GDM1 (cell line): ENCODE measurements at places on chromosomes 3 and 15.

- DNase-seq = no peak
Measured at GRCh38 chr15:25186906-25187645, 232.3 kb downstream of the SNRPN start.

DNA sequence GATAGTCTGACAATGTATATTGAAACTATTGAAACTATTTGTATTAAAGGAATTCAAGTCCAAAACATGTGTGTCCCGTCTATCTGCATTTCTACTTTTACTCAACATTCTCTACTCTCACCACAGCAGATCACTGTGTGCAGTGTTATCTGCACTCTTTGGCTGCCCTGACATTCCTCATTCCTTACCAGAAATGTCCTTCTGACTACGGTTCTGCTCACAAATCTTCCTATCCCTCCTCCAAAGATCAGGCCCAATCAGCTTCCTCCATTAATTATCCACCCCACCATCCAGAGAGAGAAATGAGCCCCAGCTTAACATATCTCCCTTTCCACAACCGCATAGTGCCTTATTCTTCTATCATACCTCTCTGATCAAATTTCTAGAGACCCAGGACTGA lies 94.7 kb downstream of the TBL1XR1 start:
- no peak for DNase-seq

GRCh38 chr15:59616379-59616778 lies 4.8 kb downstream of the GCNT3 start:
- no peak for DNase-seq

GRCh38 chr3:141336672-141337522 lies 31.4 kb upstream of the ZBTB38 start:
- no peak for DNase-seq

GRCh38 chr3:88385090-88385489 lies 235.3 kb downstream of the C3orf38 start:
- no peak for DNase-seq

GRCh38 chr3:160697637-160698380 lies 20.8 kb downstream of the ARL14 start:
- DNase-seq = no peak

- DNase-seq = no peak
Measured at GRCh38 chr3:192260116-192261010, 467.0 kb downstream of the FGF12 start.

- no peak for DNase-seq
Measured at GRCh38 chr15:79394231-79394630, 37.9 kb upstream of the MINAR1 start.

DNA sequence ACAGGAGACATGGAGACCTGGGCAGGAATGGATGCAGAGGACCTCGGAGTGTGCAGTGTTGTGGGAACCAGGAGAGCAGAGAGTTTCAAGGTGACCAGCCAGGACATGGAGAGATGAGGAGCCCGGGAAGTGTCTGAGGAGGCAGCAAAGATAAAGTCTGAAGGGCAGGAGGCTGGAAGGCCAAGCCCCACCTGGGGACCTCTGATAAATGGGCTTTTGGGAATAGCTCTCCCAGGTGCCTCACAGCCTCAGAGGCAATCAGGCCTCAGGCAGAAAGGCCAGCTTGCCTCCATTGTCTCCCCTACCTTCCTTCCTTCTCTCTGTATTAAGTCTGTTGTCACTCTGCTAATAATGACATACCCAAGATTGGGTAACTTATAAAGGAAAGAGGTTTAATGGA lies 97.5 kb upstream of the TPM1 start:
- DNase-seq = no peak

- no peak for DNase-seq
Measured at GRCh38 chr3:147389717-147390116, 16.6 kb downstream of the ZIC4 start.

GRCh38 chr3:129231331-129232119 lies 17.9 kb upstream of the COPG1 start:
- DNase-seq = no peak

- DNase-seq = no peak
Measured at GRCh38 chr3:167184511-167184910, 195.6 kb downstream of the ZBBX start.

DNA sequence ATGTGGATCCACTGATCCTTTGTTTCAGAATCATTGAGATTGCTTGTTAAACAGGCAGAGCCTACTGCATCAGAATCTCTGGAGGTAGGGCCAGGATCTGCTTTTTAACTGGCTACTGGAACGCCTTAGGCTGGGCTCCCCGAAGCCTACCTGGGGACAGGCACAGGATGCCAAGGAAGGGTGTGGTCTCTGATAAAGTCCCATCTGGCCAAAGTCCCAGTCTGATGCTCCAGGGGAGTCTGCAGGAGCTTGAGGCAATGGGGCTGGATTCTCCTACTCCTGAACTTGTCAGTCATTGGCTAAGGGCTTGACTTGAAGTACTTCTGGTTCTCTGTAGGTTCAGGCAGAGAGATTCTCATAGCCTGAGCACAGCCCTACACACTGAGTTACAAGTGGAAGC lies 22.4 kb upstream of the CCK start:
- DNase-seq = no peak

GRCh38 chr3:133863911-133864310 lies 31.8 kb downstream of the RAB6B start:
- no peak for DNase-seq

DNA sequence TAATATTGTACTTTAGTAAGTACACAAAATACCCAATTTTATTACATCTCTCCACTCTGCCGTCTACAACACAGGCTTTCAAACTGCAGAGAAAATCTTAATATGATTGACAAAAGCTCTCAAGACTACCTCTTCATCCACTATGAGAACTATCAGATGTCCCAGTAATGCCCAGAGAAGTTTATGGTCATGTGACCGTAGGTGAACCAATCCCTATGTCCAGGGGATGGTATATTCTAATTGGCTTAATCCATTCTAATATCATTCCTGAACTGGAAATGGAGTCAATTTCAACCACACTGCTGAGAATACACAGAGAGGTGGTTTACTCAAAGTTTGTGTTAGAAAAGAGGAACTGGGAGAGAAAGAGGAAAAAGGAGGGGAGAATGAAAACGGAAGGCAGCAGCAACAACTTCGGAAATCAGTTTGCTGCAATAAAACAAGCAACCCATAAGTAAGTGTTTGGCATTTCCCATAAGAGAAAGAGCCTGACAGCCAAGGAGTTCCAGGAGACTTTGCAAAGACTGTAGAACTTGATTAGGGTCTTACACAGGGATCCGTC lies 7.3 kb downstream of the SST start:
- no peak for DNase-seq

- DNase-seq = no peak
Measured at GRCh38 chr15:44718927-44719292, 7.6 kb downstream of the B2M start.

GRCh38 chr3:17935222-17935621 lies 192.8 kb upstream of the TBC1D5 start:
- no peak for DNase-seq

GRCh38 chr3:185205865-185206264 lies 48.0 kb downstream of the EHHADH start:
- DNase-seq = no peak

GRCh38 chr15:29424118-29424517 lies 154.5 kb upstream of the NSMCE3 start:
- no peak for DNase-seq

GRCh38 chr3:102756706-102757105 lies 321.9 kb downstream of the ZPLD1 start:
- no peak for DNase-seq

DNA sequence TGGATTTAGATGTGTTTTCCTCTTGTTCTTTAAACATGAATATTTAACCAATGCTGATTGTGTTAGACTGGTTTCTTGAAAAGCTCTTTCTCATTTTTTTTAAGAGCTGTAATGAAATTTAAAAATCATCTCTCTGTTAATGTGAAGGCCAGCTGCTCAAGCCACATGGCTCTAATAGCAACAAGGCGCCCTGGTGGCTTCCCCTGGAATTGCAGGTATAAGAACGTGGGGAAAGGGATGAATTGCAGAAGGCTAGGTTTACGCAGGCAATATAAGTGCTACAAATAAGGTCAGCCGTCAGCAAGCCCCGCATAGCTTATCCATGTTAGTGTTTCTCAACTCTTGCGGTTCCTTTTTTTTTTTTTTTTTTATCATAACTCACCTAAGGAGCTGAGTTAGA lies 108.5 kb downstream of the SAMMSON start:
- DNase-seq = no peak

DNA sequence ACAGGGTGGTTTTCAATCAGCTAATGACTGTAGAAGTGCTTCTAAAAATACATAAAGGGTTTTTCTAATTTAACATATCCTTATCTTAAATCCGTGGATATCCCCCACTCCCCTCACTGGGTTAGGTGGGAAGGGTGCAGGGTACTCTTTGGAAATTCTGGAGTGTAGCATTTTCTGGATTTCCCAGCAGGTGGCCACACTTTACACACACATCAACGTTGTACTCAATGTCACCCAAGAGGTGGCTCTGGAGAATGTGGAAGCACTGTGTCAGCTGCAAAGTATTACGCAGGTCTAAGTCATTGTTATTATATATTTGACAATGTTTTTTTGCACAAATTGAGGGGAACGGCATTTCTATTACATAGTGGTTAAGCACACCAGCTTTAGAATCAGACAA lies 168.8 kb downstream of the CHDH start:
- no peak for DNase-seq

GRCh38 chr15:68302729-68303128 lies 25.2 kb downstream of the FEM1B start:
- no peak for DNase-seq

GRCh38 chr3:181288145-181288544 lies 298.6 kb upstream of the DNAJC19 start:
- no peak for DNase-seq

GRCh38 chr3:116056280-116056679 lies 389.0 kb downstream of the LSAMP start:
- no peak for DNase-seq

- DNase-seq = peak; percentile 66
Measured at GRCh38 chr3:50572158-50572557, 2.8 kb downstream of the HEMK1 start.

DNA sequence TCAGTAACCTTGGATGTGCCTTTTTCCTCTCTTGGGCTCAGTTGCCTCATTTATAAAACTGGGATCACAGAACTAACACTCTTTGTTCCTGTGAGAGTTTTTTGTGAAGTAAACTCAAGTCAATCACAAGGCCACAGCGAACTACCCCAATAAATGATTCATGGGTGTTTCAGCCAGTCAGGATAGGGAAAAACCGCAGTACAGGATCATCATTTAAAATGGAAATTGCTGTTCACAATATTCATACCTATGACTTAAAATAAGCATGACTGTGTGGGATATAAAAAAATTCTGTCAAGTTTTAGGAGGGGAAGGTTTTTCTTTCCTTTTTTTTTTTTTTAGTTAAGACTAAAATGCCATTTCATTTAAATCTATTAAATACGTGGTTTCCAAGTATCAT lies 238.1 kb downstream of the CHST2 start:
- DNase-seq = no peak

DNA sequence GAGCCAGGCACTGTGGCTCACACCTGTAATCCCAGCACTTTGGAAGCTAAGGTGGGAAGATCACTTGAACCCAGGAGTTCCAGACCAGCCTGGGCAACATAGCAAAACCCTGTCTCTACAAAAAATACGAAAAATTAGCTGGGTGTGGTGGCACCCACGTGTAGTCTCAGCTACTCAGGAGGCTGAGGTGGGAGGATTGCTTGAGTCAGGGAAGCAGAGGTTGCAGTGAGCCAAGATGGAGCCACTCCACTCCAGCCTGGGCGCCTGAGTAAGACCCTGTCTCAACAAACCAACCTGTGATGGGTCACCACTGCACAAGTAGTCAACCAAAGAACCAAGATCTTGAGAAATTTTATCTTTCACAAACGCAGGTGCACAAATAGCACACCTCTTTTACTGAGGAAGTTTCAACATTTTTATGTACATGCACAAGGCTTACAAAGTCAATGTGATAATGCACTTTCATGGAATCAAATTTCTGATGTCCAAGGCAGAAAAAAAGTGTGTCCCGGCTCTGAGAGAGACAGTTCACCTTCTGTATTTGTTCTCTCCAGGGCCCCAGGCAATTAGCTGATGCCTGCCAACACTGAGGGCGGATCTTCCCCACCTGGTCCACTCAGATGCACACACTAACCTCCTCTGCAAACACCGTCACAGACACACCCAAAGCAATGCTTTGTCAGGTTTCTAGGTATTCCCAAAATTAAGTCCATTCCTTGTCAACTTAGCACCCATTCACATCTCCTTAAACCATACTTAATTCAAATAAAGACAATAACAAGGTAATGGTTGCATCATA lies 12.4 kb downstream of the ACAA1 start:
- no peak for DNase-seq

DNA sequence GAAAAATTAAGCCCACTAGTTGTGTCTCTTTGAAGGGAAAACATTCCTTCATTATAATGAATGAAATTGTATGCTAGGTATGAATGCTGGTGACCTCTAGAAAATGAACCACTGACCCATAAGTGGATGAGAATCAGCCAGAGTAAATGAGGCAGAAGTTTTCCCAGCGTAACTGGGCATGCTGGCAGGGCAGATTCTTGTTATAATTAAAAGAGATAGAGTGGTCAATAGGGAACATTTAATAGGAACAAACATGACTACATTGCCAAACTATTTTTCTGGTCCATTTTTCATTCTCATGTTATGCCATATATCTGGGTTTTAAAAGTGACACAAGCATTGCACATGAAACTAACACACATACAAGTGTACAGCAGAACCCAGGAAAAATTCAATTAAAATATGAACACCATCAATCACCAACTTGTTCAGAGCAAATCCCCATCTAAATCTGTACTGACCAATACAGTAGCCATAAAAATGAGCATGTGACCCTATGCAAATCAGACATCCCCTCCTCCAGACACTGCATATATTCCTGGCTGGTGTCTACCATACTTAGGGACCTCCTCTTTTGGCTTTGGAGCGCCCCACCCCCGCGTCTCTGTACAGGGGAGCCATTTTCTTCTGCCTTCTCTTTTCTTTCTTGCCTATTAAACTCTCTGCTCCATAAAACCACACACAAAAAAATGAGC lies 4.0 kb downstream of the CLRN1 start:
- no peak for DNase-seq

DNA sequence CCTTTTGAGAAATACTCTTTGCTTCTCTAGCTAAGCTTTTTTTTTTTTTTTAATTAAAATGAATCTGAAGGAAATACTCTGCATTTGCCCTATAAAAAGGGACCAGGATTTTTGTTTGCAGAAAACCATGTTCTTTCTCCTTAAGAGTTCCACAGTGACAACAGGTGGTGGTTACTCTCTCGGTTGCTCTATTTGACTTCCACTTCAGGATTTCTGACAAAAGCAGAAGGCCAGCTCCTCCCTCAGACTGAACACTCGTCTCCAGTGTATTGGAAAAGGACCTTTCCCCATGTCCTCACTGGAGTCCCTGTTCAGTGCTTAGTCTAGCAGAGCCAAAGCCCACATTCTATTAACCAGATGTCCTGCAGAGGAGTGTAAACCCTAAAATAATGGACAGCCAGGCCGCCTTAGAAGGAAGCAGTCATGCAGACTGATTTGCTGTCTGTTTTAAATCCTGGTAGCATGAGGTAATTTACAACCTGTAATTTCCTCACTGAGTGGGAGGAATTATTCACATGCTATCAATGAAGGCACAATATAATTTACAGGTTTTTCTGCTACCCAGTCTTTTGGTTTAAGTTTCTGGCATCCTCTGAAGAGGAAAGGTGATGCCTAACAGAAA lies 599.3 kb downstream of the PYDC2 start:
- no peak for DNase-seq
